Neural crest cell (in vitro differentiated cells): ENCODE measurements at places on chromosomes 2 and 18.
A peak's percentile ranks its signal among the peaks of the same experiment; 100 is the strongest.

GRCh38 chr2:101003278-101003775 is 1.2 kb downstream of the RPL31 start:
- DNase-seq, result no peak

DNA sequence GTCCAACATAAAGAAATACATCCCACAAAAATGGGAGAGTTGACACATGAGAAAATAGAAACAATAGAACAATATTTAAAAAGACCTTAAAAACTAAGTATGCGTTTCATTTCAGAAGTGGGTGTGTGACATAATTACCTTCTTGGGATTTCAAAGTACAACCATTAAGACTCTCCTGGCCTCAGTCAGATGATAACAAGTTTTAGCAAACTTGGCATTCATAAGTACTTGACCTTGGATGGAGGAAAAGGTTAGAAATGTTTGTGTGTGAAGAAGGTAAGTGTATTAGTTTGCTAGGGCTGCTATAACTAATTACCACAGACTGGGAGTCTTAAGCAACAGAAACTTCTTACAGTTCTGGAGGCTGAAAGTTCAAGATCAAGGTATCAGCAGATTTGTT is 4.9 kb upstream of the NGEF start:
- DNase-seq, result no peak

DNA sequence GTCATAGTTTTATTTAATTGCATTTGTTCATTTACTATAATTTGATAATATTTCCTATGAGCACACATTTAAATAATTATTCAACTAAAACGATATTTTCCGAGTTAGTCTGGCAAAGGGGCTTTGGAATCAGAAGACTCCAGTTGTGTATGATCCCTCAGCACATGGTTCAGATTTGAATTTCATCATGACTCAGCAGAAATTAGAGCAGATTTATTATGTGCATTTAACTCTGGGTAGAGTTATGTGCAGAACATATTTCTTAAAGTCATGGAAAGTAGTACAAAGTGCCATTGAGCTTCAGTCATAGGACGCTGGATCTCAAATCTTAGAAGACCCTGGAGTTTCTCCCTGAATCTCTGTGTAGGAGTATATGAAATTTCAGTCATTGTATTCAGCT is 106.7 kb downstream of the ADCYAP1 start:
- no peak for DNase-seq

GRCh38 chr2:23286758-23287704 is 97.9 kb upstream of the KLHL29 start:
- DNase-seq, result no peak

DNA sequence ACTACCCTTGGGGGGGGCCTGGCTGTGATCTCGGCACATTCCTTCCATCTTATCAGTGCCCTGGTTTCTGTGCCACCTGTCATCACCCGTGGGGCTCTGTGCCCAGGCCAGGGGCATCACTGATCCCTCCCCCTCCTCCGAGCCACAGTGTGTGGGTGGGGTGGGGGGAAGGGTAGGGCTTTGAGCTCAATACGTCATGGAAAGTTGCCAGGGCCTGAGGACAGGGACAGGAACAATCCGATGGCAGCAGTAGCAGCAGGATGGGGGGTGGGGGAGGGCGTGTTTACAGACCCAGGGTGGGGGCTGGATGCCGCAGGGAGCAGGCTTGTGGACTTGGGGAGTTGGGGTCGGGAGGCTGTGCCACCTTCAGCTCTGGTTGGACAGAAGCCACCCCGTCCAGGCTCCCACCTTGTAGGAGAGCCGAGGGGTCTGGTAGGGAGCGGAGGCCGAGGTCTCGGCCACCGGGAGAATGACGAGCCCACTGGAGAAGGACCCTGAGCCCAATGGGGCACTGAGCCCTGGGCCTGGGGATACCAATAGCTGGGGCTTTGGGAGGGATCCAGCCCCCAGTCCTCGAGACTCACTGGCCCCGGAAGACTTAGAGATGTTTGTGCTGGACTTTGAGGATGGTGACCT is 3.5 kb downstream of the SLC4A3 start:
- no peak for DNase-seq

DNA sequence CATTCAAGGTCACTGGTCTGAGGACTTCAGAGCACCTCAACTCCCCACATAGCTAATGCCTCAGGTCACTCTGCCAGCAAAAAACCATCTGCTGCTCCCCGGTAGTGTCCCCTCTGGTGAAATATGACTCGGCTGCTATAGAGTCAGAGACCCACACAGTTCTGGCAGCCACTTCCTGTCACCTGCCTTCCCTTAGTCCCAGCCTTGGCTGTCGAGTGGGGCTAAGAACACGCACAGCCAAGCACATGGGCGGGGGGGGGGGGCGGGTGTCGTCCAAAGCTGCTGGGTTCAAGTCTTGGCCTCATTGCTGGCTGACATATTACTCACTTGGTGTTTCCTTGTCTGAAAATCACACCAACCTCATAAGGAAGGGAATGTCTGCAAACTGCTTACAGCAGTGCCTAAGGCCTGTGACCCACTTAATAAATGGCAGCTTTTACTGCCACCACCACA is 37.5 kb downstream of the POLR1A start:
- DNase-seq, result no peak

DNA sequence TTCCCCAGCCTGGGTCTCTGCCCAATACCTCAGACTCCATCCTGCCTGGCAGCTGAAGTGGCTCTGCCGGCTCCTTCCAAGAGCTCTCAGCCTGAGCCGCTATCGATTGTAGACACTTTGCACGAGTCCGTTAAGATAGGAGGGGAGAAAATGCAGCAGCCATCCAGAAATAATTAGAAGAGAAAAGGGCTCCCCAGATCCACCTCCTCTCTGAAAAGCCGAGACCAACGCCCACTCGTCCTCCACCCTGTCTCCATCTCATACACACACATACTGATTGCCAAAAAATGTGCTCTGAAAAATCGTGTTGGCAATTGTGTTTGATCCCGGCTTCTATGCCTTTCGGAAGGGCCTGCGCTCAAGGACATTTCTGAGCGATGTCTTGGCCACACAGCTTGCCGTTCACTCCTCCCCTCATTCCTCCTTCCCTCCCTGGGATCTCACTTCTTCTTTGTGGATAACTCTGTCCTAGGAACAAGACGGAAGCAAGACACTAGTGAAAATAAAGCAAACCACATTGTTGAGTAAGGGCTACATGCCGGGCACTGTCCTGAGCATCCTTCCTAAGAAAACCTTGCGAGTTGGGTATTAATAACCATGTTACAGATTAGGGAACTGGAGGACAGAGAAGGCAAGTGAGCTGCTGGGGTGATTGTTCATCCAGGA is 372.8 kb upstream of the MYT1L start:
- no peak for DNase-seq

DNA sequence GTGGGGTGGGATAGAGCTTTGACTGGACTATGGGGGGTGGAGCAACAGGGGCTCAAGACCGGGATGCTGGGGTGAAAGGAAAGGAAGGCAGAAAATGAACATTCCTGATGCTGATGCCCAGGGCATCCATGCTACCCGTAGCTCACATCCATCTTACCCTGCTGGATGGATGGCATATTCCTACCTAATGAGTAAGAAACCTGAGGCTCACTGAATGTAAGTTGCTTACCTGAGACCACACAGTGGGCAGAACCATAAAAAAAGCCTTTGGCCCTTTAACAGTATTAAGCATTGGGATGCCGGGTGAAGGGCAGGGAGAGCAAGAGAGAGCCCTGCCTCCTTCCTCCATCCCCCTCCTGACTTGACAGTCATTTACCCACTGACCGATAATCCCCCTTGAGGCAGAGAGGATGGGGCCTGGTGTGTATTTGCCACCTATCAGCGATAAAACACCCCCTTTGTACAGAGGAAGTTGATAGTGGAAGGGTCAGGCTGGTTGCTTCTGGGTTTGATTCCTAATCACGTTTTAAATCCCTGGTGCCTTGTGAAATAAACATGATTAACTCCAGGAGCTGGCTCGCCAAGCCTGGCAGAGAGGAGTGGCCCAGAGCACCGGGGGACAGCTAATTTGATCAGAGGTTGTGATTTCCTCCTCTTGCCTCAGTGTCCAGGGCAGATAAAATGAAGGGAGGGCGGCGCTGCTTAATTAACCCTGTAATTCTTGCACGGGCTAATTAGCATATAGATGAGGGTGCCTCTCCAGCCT is 105.9 kb upstream of the HS6ST1 start:
- no peak for DNase-seq

GRCh38 chr2:132448771-132449170 is 32.2 kb downstream of the GPR39 start:
- peak; percentile 32 for DNase-seq
